Thymus (tissue), 14 donors: ENCODE measurements at places on chromosomes 4 and X. TPM values are rescaled to one million over a fixed set of nuclear protein-coding genes. Genes with fewer than 3 reads are reported as not detected.

DNA sequence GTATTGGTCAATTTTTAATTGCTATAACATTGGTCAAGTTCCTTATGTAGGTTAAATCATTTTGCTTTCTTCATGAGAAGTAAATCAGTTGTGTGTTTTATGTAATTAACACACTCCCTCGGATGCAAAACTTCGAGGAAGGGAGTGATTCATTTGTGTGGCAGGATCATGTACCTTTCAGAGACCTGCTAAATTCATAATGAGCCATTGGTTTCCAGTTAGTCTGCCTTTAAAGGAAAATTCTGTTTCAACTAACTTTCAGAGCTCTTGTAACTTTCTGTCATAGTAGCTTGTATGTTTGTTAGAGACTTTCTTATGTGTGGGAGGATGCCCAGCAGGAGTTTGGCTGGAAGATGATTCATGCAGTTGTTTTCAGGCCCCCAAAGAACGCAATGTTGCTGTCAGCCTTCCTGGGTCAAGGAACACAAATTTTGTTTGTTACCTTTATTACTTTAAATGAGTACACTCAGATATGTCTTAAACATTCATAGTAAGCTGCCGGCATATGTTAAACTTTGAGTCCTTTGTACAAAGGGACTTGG lies 72.1 kb downstream of the GPR101 start:
- no peaks in the 10 kb centered on the region for H3K4me1 ChIP-seq
- H3K36me3 ChIP-seq = no peaks in the 10 kb centered on the region

DNA sequence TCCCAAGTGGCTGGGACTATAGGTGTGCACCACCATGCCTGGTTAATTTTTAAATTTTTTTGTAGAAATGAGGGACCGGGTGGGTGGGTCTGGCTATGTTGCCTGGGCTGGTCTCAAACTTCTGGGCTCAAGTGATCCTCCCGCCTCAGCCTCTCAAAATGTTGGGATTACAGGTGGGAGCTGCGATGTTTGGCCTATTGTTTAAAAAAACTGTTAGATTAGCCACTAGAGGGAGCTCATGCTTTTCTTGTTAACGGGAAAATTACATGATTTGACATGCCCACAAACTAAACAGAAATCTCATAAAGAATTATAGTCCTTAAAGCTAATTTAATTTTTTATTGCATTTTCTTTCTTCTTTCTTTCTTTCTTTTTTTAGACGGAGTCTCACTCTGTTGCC lies 5.0 kb upstream of the SDAD1 start:
- no peaks in the 10 kb centered on the region for H3K36me3 ChIP-seq
- no peaks in the 10 kb centered on the region for H3K27me3 ChIP-seq
- DNase-seq = peak; percentile 50
- H3K27ac ChIP-seq = no peak overlapping the region
- peaks cover 5% of the 10 kb centered on the region for H3K4me1 ChIP-seq

DNA sequence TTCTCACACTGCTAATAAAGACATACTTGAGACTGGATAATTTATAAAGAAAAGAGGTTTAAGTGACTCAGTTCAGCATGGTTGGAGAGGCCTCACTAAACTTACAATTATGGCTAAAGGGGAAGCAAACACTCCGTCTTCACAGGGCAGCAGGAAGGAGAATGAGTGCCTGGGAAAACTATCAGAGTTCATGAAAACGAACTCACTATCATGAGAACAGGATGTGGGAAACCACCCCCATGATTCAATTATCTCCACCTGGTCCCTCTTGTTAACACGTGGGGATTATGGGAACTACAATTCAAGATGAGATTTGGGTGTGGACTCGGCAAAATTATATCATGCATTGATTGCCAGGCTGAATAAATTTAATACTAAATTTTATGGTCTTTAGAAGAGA lies 592.7 kb downstream of the GRXCR1 start:
- no peaks in the 10 kb centered on the region for H3K27me3 ChIP-seq
- no peak overlapping the region for H3K4me3 ChIP-seq
- no peaks in the 10 kb centered on the region for H3K4me1 ChIP-seq
- H3K36me3 ChIP-seq = no peaks in the 10 kb centered on the region

DNA sequence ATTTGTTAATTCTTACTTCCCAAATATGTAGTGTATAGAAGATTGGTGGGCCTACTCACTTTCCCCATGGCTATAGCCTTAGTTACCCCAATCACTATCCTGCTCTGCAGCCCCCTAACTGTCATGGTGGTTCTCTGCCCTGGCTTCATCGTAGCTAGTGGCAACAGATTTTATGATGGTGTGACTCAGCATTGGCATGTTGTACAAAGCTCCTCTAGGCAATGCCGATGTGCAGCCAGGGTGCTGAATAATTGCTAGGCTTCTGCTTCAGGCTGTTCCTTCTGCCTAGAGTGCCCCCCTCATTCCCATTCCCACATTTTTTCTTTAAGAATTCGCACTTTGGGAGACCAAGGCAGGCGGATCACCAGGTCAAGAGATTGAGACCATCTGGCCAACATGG lies 35.2 kb downstream of the AFF2 start:
- H3K27me3 ChIP-seq = no peaks in the 10 kb centered on the region
- H3K4me1 ChIP-seq = no peaks in the 10 kb centered on the region
- H3K27ac ChIP-seq = no peak overlapping the region
- H3K36me3 ChIP-seq = no peaks in the 10 kb centered on the region
- DNase-seq = no peak

DNA sequence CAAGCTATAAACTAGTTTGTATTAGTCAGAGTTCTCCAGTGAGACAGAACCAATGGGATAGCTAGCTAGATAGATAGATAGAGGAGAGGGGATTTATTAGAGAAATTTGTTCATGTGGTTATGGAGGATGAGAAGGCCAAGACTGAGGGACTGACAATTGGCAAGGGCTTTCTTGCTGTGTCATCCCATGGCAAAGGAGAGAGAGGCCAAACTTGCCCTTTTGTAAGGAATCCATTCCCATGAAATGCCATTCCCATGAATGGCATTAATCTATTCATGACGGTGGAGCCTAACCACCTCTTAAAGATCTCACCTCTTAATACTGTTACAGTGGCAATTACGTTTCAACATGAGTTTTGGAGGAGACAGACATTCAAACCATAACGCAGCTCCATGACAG lies 58.1 kb downstream of the LINC00632 start:
- no peaks in the 10 kb centered on the region for H3K36me3 ChIP-seq
- no peaks in the 10 kb centered on the region for H3K27me3 ChIP-seq
- H3K4me1 ChIP-seq = no peaks in the 10 kb centered on the region
- H3K4me3 ChIP-seq = peak overlapping the region; percentile 68
- no peak overlapping the region for H3K27ac ChIP-seq

- H3K27me3 ChIP-seq = no peaks in the 10 kb centered on the region
- no peak overlapping the region for H3K27ac ChIP-seq
- no peaks in the 10 kb centered on the region for H3K36me3 ChIP-seq
- no peak for DNase-seq
- H3K4me1 ChIP-seq = no peaks in the 10 kb centered on the region
These were observed 18.5 kb downstream of the CPZ start for GRCh38 chr4:8610858-8611616.

DNA sequence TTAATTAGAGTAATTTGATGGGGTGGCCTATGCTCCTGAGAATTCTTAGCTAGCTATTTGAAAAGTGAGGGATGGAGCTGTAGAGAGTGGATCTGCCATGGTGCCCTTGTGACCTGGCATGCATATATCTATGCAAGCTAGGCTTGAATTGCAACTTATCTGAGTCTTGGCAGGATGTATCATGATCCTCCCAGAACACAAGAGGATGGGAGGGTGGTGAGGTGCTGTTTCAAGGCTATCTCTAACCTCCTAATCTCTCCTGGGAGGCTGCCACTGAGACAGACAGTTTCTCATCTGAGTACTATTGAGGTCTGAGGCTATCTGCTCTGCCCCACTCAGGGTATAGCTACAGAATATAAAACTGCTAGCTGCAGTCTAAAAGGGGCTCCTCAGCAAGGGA lies 56.6 kb downstream of the BRCC3 start:
- H3K36me3 ChIP-seq = no peaks in the 10 kb centered on the region
- H3K27ac ChIP-seq = no peak overlapping the region
- no peak overlapping the region for H3K4me3 ChIP-seq
- no peaks in the 10 kb centered on the region for H3K27me3 ChIP-seq
- DNase-seq = no peak
- H3K4me1 ChIP-seq = no peaks in the 10 kb centered on the region

Gene SERPINA7
- 0.05 TPM for total RNA-seq

Gene FAM241A
- 2.2 TPM for total RNA-seq

Gene ARHGAP6
- 0.71 TPM for total RNA-seq
